ENCODE measurements at places on chromosomes 13 and 19. TPM values are rescaled to one million over a fixed set of nuclear protein-coding genes. Genes with fewer than 3 reads are reported as not detected.

FCER2 gene
- not detected for total RNA-seq

ZNF491 gene
- 0.90 TPM for total RNA-seq

SBNO2 gene
- total RNA-seq = 33.3 TPM

ZNF429 gene
- total RNA-seq = 11.0 TPM

CGB1 gene
- not detected for total RNA-seq

ZGLP1 gene
- total RNA-seq = 1.9 TPM

KBTBD7 gene
- total RNA-seq = 8.1 TPM

PTGIR gene
- not detected for total RNA-seq

TEX29 gene
- not detected for total RNA-seq

CHAMP1 gene
- total RNA-seq = 33.8 TPM

SELENOV gene
- not detected for total RNA-seq

NCAN gene
- under 0.01 TPM for total RNA-seq

ZNF541 gene
- not detected for total RNA-seq

HNRNPM gene
- 91.8 TPM for total RNA-seq

LRRC63 gene
- not detected for total RNA-seq

CYP2S1 gene
- total RNA-seq = not detected

LYL1 gene
- total RNA-seq = not detected

CEACAM7 gene
- not detected for total RNA-seq

CAMSAP3 gene
- not detected for total RNA-seq

KRTDAP gene
- total RNA-seq = not detected

APOE gene
- total RNA-seq = 25.3 TPM

C13orf46 gene
- 0.13 TPM for total RNA-seq

CNFN gene
- total RNA-seq = not detected

CYP2A6 gene
- total RNA-seq = not detected

NRTN gene
- not detected for total RNA-seq

MAST1 gene
- total RNA-seq = not detected

IGLON5 gene
- not detected for total RNA-seq

CEACAM20 gene
- not detected for total RNA-seq

VSTM1 gene
- not detected for total RNA-seq

SKA3 gene
- 30.0 TPM for total RNA-seq

ZFR2 gene
- not detected for total RNA-seq

CCNE1 gene
- 17.1 TPM for total RNA-seq
